ENCODE measurements at places on chromosomes 3 and 15.

DNA sequence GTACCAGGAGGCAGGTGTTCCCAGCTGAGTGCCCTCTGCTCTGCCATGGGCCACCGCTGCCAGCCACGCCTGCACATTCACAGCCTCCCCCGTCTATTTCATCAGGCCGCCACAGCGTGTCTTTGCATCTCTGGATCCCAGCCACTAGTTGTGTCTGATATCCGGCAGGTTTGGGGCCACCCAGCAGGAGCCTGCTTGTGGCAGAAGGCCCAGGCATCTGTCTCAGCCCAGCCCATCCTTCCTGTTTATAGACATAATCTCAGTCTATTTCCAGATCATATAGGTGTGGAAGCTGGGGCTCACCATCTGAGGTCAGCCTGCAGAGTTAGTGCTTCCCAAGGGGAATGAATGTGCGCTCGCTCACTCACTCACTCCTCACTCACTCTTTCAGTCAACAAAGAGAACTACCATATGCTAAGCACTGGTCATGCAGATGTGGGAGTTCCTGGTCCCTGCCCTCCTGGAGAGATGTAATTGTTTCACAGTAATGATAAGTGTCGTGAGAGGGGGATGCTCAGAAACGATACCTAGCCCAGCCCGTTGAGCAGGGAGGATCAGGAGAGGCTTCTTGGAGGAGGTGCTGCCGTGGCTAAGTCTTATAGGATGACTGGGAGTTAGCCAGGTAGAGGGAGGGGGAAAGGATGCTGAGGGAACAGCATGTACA is 60.6 kb downstream of the FGD5 start:
- DNase-seq: no peak

GRCh38 chr3:125073390-125073905 is 17.7 kb upstream of the HEG1 start:
- no peak for DNase-seq

- no peak for DNase-seq
Measured at GRCh38 chr15:39752246-39752645, 30.4 kb downstream of the FSIP1 start.

GRCh38 chr15:93861956-93862741 is 369.2 kb upstream of the MCTP2 start:
- no peak for DNase-seq

GRCh38 chr3:128473180-128473519 is 6.5 kb upstream of the DNAJB8 start:
- DNase-seq: no peak

GRCh38 chr15:52086011-52086786 is 26.4 kb downstream of the BCL2L10 start:
- no peak for DNase-seq

DNA sequence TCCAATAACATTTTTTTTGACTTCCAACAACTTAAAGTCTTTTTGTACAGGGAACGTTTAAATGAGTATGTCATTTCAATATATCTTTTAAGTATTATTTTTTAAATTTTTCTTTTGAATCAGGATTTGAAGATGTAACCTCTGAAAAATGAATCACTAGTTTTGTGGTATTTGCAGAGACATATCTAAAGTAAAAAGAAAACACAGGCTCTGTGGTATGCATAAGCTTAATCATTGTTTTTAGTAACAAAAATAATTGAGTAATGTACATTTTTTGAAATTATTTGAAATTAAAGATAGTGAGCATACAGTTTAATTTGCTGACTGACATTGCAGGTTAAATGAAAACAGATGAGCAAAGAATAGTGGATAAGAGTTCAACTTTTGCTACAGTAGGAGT is 531.3 kb downstream of the ROBO1 start:
- no peak for DNase-seq

- no peak for DNase-seq
Measured at GRCh38 chr3:178202194-178202593, 334.0 kb upstream of the KCNMB2 start.

GRCh38 chr3:106097817-106098435 is 229.1 kb upstream of the CBLB start:
- no peak for DNase-seq

DNA sequence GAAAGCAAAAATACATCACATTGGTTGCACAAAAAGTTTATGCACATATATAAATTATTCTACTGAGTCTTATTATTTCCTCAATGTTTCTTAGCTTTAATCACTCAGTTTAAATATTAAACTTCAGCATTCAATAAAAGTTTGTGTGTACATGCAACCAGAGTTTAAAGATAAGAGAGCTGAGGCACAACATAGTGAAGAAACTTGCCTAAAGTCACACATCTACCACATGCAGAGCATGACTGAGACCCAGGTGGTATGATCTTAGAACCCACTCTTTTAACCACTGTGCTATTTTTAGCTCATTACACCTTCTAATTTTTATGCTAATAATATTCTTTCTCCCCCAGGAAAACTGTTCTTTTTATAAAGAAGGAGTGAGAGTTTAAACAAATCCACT is 96.1 kb upstream of the GOLIM4 start:
- no peak for DNase-seq

GRCh38 chr3:8341821-8342247 is 159.8 kb upstream of the LMCD1 start:
- DNase-seq: no peak

- no peak for DNase-seq
Measured at GRCh38 chr3:149388531-149389417, 11.3 kb upstream of the TM4SF1 start.

DNA sequence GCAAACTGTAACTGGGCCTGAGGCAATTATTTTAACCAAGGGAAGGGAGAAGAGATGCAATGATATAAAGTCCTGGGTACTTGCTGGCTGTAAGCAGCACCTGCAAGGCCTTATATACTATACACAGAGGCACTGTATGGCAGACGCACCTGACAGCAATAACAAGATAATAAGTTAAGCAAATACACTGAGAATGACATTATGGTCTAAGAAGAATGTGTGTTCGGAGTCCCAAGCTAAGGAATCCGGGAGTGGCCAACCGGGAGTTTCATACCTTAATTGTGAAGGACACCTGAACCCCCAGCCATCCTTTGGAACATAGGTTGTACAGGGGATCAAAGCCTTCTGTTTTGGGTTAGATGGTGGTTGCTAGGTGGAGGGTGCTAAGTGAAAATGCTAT is 13.7 kb downstream of the FAM240A start:
- no peak for DNase-seq

DNA sequence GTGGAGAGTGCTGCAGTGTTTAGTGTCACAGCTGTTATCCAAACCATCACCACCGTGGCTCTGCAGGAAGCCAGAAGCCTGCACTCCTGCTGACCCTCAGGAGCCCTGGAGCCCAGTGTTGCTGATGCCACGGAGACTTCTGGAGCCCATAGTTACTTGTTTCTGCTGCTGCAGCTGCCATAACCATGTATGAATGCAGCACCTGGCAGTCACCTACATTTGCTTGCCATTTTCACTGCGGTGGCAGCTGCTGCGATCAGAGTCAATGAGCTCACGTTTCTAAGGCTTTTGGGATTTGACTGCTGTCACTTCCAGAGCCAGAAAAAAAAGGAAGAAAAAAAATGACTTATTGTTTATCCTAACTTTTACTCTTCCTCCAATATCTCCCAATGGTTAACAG is 299.2 kb upstream of the THRB start:
- DNase-seq: no peak

- DNase-seq: no peak
Measured at GRCh38 chr3:55012091-55012490, 84.2 kb upstream of the LRTM1 start.

DNA sequence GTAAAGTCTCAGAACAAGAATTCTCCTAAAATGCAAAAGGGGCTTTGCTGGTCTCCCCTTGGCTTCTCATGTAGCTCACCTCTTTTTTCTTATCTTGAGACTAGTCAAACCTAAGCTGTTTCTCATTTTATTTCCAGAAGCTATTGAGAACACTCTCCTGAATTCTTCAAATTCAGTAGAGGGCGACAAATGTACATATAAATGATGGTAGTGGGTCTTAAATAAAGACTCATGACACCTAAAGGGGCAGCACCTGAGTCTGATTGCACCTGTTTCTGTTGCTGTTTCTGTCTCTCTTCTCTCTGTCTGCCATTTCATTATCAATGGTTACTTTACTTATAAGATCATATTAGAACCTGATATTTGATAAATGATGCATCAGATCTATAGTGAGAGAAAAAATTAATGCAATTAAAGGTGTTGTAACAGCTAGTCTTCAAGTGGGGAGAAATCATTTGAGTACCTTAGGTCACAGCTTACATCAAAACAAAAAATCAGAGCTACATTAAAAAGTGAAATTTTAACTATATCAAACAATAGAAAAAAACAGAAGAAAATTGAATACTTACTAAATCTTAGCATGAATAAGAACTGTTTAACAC is 7.0 kb downstream of the ADIPOQ start:
- DNase-seq: no peak

DNA sequence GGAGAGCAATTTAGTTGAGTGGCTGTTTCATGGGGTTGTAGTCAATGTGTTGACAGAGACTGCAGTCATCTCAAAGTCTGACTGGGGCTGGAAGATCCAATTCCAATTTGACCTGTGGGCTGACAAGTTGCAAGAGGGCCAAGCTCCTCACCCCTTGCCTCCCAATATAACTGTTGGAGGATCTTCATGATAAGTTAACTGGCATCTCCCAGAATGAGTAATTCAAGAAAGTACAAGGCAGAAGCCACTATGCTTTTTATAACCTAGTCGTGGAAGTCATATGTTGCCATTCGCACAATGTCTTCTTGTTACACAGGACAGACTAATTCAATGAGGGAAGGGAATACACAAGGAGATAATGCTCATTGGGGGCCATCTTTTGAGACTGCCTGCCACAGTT is 29.1 kb downstream of the GPR15 start:
- no peak for DNase-seq

DNA sequence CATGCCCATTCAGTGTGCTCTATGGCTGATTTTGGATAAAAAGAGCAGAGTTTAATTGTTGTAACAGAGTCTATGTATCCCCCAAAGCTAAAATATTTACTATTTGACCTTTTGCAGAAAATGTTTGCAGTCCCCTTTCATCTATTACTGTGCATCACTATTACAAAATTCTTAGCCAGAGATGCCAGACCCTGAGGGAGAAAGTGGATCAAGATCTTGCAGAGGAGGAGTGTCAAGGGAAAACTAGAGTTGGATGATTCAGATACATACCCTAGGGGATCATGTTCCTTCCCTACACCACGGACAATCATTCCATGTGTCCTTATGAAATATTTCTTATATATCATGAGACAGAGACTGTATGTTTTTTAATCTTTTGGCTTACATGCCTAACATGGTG is 68.6 kb upstream of the TPRG1 start:
- DNase-seq: no peak

DNA sequence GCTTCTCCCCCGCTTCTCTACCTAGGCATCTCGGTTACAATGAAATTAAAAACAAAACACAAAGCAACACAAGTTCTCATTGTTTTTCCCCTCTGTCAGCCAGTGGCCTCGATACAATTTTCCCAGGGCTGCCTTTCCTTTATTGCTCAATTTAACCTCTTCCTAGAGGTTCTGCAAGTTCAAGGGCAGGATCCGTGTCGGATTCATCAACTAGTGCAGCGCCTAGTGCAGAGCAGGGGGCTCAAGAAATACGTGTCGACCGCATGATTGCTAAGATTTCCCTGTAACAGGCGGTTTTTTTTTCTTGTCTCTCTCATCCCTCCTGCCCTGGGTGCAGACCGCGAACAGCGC is 1.4 kb upstream of the BHLHE40 start:
- DNase-seq: no peak

GRCh38 chr3:143081844-143082778 is 37.5 kb upstream of the CHST2 start:
- no peak for DNase-seq
